ENCODE measurements at places on chromosomes 6 and 20.

DNA sequence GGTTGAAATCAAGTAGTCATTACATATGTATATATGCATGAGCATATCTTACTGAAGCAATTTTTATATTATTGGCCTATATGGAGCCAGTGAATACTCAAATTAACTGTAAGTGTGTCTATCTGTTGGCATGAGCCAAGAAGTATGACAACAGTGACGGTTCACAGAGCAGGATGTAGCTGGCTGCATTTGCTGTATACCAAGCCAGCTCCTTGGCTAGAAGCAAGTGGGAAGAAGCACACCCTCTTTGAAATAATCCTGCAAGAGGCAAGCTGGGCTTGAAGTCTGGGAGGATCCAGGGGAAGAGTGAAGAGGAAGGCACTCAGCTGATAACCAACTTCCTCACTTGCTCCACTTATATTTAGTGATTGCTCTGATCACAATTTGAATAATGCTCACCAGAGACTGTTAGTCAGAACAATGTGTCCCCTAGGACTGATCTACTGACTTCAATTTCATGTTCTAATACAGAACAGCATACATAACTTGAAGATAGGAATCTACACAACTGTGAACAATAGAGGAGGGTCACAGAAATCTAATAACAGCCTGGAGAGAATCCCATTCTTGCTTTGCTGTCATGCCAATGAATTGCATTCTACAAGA, 497.3 kb downstream of the PRKN start:
- DNase-seq, result no peak

DNA sequence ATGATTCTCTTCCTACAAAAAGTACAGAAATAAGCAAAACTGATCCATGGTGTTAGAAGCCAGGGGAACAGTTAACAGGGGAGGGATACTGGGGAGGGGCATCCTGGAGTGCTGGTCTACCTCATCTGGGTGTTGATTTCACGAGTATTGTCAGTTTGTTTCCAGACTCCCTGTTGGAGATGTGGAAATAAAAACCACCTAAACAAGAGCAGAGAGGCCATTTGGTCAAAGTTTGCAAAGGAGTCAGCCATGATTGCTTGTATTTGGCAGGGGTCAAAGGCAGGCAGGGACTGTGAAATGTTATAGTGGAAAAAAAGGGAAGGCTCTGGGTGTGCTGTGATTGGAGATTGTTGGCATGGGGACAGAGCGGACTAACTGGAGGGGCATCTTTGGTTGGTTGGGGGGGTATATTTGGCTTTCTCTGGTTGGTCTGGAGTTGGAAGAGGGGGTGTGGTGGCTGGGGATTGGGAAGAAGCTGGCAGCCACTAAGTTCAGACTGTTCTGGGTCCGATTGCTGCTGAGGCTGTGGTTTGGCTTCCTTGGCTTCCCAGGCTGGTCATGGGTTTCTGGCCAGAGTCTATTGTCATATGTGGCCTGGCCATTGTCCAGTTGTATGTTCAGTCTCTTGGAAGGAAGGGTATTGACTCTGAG, 14.9 kb upstream of the PANK2 start:
- no peak for DNase-seq

- DNase-seq, result no peak
Measured at GRCh38 chr20:53454675-53455276, 138.9 kb downstream of the ZNF217 start.

DNA sequence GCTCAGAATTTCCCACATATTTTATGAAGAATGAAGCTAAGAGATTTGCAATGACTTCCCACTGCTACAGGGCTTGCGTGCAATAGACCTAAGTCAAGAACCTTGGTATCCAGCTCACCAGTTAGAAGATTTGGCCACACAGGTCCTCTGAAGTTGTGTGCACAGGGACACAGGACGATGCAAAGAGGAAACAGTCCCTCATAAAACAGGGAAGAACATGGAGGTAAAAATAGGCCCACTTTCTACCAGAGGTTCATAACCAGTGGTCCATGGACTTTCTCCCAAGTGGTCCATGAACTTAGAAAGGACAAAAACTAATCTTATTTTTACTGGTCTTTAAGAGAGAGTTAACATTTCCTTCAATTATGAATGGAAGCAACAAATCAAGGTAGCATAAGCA, 1.3 kb downstream of the ZKSCAN4 start:
- DNase-seq, result no peak

DNA sequence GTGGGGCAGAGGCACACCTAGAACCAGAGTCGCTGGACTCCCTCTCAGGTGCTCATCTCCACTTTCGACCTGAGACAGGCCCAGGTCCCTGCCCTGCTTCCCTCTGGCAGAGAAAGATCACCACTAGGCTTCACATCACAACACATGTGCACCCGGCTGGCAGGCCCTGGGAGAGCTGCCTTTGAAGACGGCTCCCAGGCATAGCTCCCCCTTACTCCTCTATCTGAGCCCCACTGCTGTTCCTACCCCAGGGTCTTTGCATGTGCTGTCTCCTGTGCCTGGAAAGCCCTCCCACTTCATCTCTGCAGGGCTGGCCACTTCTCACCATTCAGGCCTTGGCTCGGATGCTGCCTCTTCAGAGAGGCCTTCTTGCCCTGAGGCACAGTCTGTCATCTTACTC, 89.2 kb downstream of the NOL4L start:
- DNase-seq, result no peak

DNA sequence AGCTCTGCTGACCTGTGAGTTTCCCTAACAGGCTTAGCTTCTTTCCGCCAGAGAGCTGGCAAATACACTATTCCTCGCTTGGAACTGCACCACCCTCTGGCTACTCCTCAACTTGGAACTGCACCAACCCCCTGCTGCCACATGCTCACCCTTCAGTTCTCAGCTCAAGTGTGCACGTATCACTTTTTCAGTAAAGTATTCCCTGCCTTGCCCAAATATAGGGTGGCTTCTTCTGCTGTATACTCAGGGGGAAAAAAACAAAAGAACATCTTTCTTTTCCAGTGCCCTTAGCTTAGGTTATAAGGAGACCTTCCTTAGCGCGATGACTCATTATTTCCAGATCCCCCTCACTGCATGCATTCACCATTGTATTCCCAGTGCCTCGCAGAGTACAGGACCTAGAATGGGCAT, 21.2 kb downstream of the GNAS-AS1 start:
- DNase-seq, result no peak

GRCh38 chr20:59386809-59387208, 86.4 kb downstream of the EDN3 start:
- DNase-seq, result no peak

DNA sequence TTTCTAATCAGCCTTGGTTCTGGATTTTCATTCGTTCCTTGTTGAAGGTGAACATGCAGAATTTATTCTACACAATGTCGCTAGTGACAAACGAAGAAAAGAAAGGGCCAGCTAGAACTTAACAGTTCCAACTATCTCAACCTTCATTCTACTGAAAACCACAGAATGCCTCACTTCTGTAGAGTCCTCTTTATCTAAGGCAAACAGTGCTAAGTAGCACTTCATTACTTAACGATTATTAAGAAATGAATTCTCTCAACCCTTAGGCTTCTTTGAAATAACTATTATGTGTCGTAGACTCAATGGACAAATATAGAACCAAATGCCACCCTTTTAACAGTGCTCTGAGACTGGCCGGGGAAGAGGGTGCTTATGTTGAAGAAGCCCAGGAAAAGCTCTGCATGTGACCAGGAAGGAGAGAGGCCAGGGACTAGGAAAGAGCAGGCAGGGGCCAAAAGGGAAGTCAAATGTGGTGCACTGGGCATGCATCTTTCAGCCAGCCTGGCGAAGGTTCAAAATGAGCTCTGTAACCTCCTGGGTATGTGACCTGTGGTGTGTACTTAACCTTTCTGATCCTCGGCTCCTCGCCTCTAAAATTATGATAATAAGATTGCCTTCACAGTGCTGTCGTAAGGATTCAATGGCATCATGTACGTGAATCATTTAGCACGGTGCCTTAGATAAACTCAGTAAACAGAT, 55.4 kb upstream of the BMP2 start:
- no peak for DNase-seq

Data from NCI-H1417 treated with DMSO at 0.1 percent for 48 hours (cell line).